ENCODE measurements at places on chromosomes 1 and 21.
A peak's percentile ranks its signal among the peaks of the same experiment; 100 is the strongest.

- DNase-seq = no peak
Measured at GRCh38 chr1:17097787-17098186, 21.5 kb downstream of the PADI2 start.

GRCh38 chr1:192518700-192519099 lies 56.9 kb upstream of the RGS1 start:
- DNase-seq = peak; percentile 9

GRCh38 chr1:205916541-205916940 lies 26.7 kb downstream of the SLC26A9 start:
- peak; percentile 52 for DNase-seq

DNA sequence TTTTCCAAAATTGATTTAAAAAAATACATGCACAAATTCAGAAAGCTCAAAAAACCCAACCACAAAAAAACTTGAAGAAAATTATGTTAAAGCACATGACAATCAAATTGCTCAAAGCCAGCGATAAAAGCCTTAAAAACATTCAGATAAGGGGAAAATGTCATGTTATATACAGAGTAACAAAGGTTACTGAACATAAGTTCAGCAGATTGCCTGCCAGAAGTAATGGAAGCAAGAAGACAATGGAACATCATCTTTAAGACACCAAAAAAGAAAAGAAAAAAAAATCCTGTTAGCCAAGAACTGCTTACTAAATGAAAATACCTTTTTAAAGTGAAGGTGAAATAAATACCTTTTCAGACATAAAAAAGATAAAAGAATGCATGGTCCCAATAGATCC lies 147.2 kb upstream of the SGIP1 start:
- no peak for DNase-seq

DNA sequence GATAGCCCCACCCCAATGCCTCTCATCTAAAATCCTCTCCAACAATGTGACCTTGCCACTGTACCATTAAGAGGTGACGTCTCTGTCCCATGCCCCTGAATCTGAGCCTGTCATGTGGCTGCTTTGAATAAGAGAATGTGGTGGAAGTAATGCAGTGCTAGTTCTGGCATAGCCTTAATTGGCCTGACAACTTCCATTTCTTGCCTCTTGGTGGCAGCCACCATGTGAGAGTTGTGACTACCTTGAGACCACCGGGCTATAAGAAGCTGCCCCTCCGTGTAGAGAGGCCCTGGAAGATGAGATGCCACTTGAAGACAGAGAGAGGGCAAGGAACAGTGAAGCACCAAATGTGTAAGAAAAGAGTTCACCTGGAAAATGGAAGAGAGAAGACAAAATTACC lies 95.4 kb downstream of the POFUT2 start:
- no peak for DNase-seq

- peak; percentile 38 for DNase-seq
Measured at GRCh38 chr1:106613068-106613467, 443.4 kb upstream of the PRMT6 start.

- DNase-seq = no peak
Measured at GRCh38 chr1:38693759-38694158, 165.8 kb downstream of the RRAGC start.

- DNase-seq = no peak
Measured at GRCh38 chr1:162216604-162217003, 147.1 kb downstream of the NOS1AP start.

DNA sequence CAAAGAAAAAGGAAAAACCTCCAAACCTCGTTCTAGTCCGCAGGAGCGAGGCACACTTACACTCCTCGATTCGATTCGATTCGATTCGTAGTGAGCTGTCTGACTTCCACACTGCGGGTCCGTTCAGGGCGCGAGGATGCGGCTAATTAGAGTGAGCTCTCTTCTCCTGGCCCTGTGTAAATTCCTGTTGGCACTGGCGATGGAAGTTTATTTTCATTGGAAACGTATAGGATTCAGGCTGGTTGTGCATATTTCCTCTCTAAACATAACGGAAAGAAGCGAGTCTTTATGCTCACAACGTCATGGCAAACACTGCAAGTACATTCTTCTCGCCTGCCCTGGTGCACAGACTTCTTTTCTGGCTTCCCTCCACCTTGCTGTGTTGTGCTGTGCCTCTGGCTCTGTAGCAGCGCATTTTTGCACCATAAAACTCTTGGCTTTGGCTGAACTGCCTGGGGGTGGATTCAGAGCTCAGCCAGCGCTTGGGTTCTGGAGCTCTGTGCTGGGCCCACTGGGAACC lies 2.7 kb downstream of the HUNK start:
- peak; percentile 64 for DNase-seq

GRCh38 chr1:40986956-40987355 lies 7.5 kb downstream of the CTPS1 start:
- DNase-seq = no peak

- DNase-seq = no peak
Measured at GRCh38 chr1:119446321-119446720, 31.4 kb downstream of the HSD3B2 start.

DNA sequence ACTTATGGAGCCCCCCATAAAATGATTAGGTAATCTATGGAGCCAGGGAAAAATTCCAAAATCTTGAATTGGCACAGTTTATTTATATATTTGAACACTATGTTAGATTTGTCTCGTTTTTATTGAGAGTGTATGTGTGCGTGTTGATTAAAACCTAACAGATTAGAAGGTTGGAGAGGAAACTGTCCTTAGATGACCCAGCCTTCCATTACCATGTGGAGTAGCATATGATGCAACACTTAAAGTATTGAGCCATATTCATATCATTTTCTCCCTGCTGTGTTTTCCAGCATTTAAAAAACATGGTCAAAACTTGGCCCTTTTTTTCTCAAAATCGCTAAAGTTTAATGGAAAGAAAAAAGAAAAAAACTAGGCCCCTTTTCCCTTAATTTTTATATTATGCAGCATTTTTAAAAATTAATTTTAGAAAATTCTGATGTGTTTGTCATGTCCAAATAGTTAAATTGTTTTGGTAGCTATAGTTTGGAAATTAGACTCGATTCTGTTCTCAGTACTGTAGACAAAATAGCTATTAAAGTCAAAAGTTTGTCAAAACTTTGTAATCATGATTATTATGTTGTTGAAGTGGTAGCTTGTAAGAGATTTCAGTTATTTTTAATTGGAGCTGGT lies 2.3 kb downstream of the LRRC8D start:
- peak; percentile 71 for DNase-seq

DNA sequence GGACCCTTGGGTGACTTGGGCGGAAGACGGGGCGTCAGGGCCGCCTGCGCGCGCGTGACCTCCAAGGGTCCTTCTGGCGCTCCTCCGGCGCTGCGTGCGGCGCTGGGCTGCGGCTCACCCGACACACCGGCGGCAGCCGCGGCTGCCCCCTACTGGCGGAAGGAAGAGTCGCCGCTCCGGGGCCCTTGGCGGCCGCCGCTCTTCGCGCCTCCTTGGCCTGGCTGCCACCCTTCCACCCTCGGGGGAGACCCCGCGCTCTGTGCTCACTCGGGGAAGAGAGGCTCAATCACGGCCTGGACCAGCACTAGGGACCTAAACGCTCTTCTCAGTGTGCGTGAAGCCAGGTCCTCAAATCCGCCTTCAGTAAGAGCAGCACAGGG lies 89.7 kb downstream of the DMRTA2 start:
- DNase-seq = peak; percentile 61

- DNase-seq = no peak
Measured at GRCh38 chr1:47385020-47385419, 31.1 kb upstream of the FOXE3 start.

- peak; percentile 94 for DNase-seq
Measured at GRCh38 chr1:14486401-14487201, 111.9 kb upstream of the KAZN start.

DNA sequence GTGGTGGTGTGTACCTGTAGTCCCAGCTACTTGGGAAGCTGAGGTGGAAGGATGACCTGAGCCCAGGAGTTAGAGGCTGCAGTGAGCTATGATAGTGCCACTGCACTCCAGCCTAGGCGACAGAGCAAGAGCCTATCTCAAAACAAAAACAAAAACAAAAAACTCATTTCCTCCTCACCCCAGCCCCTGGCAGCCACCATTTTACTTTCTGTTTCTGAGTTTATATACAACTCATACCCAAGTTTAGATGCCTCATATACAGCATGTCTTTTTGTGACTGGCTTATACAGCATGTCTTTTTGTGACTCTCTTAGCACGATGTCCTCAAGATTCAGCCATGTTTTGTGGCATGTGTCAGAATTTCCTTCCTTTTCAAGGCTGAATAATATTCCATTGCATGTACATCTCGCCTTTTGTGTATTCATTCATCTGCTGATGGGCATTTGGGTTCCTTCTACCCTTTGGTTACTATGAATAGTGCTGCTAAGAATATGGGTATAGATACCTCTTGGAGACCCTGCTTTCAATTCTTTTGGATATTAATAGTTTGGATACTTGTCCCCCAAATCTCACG lies 14.7 kb downstream of the COA7 start:
- no peak for DNase-seq

DNA sequence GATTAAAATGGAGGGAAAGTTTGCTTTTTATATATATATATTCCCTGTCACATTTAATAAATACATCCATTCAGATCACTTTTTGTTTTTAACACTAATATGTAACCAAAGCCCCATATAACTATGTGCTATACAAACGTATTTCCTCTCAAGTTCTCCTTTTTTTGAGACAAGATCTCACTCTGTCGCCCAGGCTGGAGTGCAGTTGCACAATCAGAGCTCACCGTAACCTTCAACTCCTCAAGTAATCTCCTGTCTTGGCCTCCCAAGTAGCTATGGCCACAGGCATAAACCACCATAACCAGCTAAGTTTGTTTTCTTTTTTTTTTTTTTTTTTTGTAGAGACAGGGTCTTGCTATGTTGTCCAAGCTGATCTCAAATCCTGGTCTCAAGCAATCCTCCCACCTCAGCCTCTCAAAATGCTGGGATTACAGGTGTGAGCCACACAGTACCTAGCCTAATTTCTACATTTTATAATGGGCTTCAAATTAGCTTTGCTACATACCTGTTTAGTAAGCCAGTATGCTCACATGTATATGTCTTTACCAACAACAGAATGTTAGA lies 120.0 kb downstream of the TGFBR3 start:
- no peak for DNase-seq

DNA sequence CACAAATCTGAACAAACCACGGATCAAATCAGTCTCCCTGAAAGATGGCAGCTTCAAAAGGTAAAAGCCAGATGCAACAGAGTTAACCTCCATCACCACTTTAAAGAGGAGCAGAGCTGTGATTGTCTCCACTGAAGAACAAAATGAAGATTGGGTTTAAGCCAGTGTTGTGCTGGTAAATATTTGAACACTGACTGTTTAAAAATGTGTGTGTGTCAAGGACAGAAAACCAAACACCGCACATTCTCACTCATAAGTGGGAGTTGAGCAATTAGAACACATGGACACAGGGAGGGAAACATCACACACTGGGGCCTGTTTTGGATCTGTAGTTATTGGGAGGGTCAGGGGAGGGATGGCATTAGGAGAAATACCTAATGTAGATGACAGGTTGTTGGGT lies 83.9 kb downstream of the ST6GALNAC5 start:
- DNase-seq = peak; percentile 73

- no peak for DNase-seq
Measured at GRCh38 chr1:36562181-36562685, 79.5 kb upstream of the CSF3R start.

DNA sequence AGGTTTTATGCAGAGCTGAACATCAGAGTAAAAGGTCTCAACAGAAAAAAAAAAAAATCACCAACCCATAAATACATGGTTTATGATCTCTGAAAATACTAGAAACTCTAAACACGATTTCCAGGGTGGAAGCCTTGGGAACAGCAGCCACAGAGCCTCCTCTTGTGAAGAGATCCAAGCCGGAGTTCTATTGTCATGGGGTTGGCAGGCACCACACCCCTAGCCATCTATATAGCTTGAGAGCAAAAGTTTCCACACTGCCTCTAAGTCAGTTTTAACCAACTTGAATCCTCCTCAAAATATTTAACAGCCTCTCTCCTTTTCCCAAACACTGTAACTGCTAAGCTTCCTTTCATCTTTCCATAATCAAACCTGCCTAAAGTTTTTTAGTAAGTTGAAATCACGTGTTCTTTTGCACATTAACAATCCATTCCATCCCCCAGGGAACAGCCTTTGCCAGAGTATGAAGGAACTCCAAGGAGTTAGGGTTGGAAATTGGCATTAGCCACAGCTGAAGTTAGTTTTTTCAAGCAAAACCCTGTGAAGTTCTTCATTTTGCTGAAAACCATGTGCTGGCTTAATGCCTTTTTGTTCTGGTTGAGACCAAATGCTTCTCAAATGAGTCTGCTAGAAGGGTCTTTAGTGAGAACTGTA lies 13.8 kb upstream of the SEC16B start:
- peak; percentile 68 for DNase-seq

GRCh38 chr1:38746941-38747600 lies 112.5 kb downstream of the RRAGC start:
- DNase-seq = no peak

GRCh38 chr1:56330391-56331026 lies 248.9 kb downstream of the PLPP3 start:
- DNase-seq = peak; percentile 68

DNA sequence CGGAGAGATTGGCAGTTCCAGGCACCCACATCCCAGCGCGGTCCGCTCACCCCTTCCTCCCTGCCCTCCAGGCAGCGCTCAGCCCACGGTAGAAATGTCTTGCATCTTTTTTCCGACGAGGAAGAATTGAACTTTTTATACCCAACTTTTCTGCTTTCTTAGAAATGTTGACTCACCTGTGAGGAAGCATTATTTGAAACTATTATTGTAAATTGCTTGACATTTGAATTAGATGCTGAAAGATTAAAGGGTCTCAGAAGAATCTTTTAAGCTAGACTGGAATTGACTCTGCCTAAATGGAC lies 912 bp upstream of the SIPA1L2 start:
- DNase-seq = no peak

DNA sequence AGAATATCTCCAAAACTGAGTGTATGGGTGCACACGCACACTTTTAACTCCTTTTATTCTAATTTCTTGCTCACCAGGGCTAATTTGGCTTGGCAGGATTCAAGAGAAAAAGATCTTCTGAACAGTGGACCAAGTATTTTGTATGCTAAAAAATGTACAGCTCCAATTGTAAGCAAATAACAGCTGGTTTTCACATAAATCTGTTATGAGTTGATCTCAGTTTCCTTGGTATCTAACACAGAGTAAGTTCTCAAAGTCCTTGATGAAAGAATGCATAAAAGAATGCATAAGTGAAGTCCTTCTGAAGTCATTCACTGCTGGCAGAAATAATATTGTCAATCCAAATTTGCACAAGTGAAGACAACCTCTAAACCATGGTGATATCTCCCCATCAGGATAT lies 213.0 kb downstream of the OMA1 start:
- DNase-seq = no peak

GRCh38 chr1:1406101-1406820 lies 832 bp downstream of the MRPL20 start:
- peak; percentile 30 for DNase-seq

- no peak for DNase-seq
Measured at GRCh38 chr21:41817877-41818855, 51.3 kb upstream of the RIPK4 start.

GRCh38 chr1:183711741-183712361 lies 58.7 kb upstream of the APOBEC4 start:
- DNase-seq = peak; percentile 79

DNA sequence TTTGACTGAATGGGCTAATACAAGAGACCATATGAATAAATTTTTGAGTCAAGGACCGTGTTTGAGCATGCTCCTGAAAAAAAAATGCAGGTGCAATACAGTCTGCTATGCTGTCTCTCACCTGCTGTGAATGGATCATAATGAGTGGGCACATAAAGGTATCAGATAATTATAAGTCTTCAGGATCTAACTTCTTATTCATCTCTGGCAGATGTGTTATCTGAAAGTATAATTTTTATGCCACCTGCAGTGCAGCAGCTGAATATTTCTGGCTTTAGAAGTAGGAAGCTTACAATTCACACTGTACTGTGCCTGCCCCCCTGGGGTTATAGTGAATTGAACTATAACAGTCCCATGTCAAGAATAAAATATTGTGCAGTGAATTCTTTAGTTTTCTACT lies 333.3 kb downstream of the MRPL39 start:
- DNase-seq = no peak
